Renal cortex interstitium (tissue), 15 donors: ENCODE measurements at places on chromosomes 2 and 18.
A peak's percentile ranks its signal among the peaks of the same experiment; 100 is the strongest.

DNA sequence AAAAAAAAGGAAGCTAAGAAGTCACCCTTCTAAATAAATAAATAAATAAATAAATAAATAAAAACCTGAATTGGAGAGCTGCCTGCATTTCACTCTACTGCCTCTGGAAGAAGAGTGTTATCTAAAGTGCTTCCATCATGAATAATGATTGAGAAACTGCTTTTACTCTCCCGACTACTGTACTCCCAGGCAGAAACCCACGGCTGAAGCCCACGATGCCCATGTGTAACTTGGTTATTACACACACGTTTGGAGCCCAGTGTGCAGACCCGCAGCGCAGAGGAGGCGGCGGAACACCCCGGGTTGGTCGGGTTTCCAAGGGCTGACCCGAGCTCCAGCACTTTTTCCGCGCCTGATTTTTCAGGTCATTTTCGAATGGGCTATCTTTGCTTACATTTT lies 697 bp upstream of the SPATS2L start:
- DNase-seq, result peak; percentile 28

GRCh38 chr2:229474125-229474524 lies 203.0 kb upstream of the PID1 start:
- no peak for DNase-seq

- DNase-seq, result no peak
Observed at GRCh38 chr2:158969715-158970240, 1.3 kb downstream of the TANC1 start.

- DNase-seq, result no peak
Observed at GRCh38 chr2:43798300-43798699, 24.5 kb downstream of the DYNC2LI1 start.

DNA sequence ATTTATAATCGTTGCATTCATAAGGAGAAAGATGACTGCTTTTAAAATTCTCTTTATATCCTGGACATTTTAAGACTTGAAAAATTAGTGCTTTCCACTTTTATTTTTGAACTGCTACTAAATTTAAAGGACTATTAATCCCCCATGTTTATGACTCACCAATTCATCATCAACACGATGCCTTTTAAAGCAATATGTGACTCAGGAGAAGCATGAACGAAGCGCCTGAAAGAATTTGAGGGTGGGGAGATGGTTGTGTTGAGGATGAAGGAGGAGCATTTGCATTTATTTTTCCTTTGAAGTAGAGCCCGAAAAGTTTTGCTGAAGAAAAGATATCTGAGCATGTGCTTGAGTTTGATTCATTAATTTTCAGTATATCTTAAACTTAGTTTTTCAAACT lies 192.2 kb upstream of the LRRTM1 start:
- no peak for DNase-seq

DNA sequence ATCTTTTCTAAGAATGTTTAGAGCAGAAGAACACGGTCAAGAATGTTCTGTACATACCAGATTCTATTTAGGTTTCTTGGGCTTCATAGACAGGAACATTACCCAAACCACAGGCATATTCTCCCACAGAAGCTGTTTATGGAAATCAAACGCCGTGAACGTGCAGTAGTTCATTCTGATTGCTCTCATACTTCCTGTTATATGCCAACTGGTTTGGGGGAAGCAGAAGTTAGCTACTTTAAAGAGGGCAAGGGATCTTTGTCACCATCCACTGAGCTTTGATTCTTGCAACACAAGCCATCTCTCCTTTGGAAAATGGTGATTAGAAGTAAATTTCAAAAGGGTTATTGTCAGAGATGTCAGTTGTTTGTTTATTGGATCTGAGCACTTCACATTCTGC lies 182.2 kb upstream of the NRP2 start:
- DNase-seq, result no peak

DNA sequence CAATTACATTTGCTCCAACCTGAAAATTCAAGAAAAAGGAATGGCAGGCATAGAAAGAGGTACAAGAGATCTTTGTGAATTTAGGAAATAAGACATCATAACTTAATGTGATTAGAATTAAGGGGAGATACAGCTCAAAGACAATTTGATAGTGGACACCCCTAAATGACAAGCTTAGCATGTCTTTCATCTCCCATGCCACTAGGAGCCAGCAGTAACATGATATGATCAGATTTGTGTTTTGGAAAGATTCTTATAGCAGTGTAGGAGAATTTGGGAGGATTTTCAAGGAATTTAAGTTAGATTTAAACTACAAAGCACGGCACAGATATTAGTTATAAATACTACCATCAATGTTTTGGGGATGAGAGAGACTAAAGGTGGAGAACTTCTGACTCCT lies 340.8 kb downstream of the RDH14 start:
- DNase-seq, result no peak

GRCh38 chr2:72925328-72925943 lies 8.1 kb downstream of the EMX1 start:
- DNase-seq, result no peak

GRCh38 chr2:46731280-46731679 lies 184.3 kb downstream of the MCFD2 start:
- no peak for DNase-seq

DNA sequence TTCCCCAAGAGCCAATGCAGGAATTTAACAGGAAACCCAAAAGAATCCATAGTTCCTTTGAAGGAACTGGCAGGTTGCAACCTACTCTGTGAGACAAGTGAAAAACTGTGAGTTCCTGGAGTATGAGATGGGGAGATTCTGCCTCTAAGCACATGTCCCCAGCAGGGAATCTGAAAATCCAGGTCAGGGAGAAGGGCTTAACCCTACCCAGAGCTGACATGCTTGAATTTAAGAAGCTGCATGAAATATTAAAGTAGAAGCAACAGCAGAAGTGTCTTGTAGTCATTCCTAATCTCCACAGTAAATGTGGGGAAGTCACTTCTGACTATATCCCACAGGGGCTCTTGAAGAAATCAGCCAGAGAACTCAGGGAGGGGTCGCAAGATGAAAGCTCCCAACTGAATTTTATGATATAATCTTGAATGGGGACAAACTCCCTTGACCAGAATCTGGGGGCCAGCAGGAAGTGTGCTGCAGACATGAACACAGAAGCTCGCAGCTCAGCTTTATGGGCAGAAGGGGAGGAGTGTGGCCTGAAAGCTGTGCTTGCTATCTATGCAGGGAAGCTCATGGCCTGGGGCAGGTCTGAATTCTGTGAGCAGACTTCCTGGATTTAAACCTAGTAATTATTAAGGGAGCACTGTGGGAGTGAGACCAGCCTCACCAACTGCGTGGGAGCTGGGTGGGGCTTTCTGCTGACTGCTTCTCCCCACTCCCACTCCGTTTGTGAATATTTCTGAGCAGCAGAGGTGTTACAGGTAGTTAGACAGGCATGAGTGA lies 184.1 kb upstream of the KYNU start:
- no peak for DNase-seq

GRCh38 chr2:86224645-86225355 lies 25.5 kb downstream of the MRPL35 start:
- no peak for DNase-seq

DNA sequence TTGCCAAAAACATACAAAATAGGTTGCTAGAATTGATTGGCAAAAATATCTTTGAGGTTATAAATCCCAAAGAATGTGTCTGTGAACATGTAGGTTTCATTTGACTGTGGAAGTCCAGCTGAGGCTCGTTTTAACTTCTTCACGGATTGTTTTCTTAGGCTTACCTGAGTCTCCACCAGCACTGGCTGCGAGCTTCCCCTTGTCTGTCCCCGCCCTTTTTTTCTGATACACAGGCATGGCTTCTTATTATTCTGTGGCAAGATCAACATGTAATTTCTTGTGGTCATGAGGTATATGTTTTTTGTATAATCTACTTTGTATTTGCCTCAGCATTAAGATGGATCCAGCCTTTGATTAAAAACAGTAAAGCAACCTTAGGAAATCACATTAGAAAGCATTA lies 7.2 kb upstream of the SLC40A1 start:
- no peak for DNase-seq

GRCh38 chr2:173762221-173762620 lies 203.0 kb downstream of the SP3 start:
- no peak for DNase-seq

- DNase-seq, result peak; percentile 15
Observed at GRCh38 chr2:13193900-13194299, 477.2 kb downstream of the TRIB2 start.

GRCh38 chr2:58569475-58570185 lies 328.5 kb upstream of the FANCL start:
- no peak for DNase-seq

DNA sequence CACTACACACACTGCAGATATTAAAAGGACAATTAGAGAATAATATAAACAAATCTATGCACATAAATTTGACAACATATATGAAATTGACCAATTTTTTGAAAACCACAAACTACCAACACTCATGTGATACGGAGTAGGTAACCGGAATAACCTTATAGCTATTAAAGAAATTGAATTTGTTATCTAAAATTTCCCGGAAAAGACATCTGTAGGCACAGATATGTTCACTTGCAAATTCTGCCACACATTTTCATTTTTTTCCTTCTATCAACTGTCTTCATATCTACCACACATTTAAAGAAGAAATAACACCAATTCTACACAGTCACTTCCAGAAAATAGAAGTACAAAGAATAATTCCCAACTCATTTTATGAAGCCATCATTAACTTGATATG lies 22.4 kb downstream of the NLRC4 start:
- DNase-seq, result no peak

- DNase-seq, result no peak
Observed at GRCh38 chr2:205401511-205401910, 280.8 kb upstream of the NRP2 start.

DNA sequence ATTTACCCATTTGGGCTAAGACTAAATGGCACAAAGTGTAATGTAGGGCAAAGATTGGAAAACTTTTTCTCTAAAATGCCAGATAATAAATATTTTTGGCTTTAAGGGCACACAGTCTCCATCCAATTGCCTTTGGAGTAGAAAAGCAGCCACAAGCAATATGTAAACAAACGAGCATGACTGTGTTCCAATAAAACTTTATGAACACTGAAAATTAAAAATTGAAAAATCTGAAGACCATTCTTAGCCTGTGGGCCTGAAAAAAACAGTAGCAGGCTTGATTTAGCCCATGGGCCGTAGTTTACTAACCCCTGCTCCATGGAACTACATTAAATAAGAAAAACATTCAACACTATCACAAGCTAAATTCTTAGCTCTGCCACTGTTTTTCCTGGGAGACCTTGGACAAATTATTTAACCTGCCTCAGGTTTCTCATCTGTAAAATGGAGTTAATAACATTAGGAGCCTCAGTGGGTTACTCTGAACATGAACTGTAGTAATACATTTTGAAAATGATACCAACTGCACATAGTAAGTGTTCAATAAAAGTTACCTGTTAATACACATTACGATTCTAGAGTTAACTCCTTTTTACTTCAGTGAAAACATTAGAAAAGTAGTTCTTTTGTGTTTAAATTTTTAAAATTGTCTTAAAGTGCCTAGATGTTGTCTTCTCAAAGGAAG lies 1.3 kb downstream of the IFIH1 start:
- DNase-seq, result no peak

- DNase-seq, result no peak
Observed at GRCh38 chr2:176324862-176325261, 55.6 kb downstream of the MTX2 start.

DNA sequence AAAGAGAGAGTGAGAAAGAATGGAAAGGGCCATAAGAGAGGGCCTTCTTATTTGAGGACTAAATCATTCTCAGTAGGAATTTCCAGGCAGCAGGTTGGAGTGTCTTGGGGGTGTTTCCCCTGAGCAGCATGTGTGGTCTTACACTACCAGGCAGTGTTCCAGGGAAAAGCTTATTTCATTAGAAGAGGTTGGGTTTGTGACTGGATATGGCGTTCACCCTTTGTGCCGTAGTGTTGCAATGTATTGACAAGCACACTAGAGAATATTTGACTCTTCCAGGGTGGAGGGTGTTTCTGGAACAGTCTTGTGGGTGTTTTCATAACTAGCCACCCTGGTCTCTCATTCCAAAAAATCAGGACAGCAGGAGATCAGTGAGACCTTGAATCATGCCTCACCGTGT lies 105.5 kb downstream of the NRP2 start:
- DNase-seq, result no peak

DNA sequence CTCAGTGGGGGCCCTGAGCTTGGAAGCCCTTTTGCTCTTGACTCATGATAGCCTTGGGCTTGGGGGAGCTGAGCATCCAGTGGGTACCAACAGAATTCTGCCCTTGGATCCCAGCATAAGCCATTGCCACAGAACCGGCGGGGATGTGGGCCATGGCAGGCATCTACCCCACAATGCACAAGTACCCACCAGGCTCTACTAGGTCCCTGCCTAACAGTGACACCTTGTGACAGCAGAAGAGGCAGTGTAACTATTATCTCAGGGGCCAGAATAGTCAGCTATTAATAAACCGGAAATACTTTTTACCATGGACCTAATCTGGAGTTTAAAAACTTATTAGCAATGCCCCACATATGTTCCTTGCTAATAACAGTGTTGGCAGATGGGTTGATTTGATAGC lies 397.2 kb downstream of the TMEM182 start:
- no peak for DNase-seq

GRCh38 chr2:157252529-157252928 lies 5.0 kb upstream of the GALNT5 start:
- no peak for DNase-seq

DNA sequence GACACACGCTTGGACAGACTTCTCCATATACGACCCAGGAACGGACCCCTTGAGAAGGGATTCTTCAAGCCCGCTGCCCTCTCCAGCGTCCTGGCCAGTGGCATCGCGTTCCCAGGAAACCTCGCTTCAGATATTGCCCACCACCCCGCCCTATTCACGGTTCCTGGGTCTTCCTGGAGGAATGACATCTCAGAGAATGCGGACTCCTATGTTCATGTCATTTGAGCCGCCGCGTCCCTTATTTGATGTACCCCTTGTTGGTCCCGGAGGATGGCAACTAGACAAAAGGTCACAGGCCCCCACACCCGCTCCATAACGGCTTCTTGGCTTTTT lies 588 bp upstream of the CCDC93 start:
- no peak for DNase-seq

DNA sequence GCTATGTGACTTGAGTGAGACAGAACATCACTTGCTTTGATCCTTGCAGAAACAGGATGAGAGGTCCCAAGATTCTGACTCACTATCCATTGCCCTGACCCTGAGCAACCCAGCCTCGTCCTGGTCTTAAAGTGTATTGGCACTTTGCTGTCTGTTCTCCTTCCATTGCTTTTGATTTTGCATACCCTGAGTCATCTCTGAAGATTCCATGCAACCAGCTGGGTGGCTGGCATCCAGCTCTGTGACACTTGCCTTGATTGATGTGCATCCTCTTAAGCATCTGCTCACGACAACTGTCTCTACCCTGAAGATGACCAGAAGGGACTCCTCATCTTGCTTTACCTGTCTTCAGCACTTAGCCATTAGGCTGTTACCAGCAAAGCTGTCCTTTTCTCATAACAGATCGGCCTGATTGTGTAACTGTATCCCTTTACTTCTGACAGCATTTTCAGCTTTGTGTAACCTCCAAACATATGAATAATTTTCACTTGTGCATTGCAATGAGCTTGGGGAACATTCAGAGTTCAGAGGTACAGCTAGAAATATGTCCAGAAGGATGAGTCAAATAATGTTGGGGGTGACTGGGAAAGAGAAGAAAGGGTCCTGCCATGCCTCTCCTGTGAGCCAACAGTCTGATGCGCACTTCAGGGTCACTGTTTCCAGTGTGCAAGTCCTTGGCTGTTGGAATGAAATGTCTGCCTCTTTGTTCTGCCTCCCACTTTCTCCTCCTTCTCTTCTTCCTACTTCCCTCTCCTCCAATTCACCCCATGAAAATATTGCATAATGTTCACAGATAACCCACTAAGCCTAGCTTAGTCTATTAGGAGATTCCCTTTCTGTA lies 249.7 kb upstream of the OSR1 start:
- no peak for DNase-seq

- no peak for DNase-seq
Observed at GRCh38 chr2:21047141-21048009, 3.5 kb upstream of the APOB start.
